ENCODE measurements at places on chromosomes 3 and 15. TPM values are rescaled to one million over a fixed set of nuclear protein-coding genes. Genes with fewer than 3 reads are reported as not detected.

GOLGA6B gene
- not detected for total RNA-seq

DNA sequence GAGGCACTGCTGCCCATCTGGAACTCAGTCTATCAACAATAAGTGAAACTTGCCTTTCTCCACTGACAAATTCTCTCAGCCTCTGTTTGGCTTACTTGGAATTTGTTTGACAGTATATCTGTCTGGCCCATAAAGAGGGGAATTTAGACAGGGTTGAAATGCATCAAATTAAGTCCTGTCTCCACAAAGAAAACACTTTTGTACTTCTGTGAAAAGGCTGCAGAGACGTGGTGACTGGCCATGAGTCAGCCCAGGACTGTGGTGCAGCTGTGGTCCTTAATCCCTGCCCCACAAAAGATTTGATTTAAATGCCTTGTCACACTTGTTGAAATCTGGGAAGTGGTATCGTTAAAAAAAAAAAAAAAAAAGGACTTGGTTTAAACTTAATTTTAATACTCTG, 47.5 kb downstream of the RYR3 start:
- no peak for DNase-seq

FNDC3B gene
- 107 TPM for total RNA-seq

DNA sequence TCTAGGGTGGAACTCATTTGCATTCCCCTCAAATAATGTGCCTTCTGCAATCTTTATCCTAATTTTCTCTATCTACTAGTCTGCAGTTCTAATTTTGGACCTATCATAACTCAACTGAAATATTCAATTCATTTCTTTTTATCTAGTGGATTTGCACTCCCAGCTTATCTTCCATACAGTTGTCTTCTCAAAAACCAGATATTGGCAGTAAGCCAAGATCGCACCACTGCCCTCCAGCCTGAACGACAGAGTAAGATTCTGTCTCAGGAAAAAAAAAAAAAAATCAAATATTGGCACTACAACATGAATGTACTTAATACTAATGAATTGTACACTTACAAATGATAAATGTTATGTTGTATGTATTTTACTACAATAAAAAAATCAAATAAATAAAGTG, 18.0 kb upstream of the CHMP2B start:
- no peak for DNase-seq

- no peak for DNase-seq
Measured at GRCh38 chr3:56930706-56931105, 129.0 kb upstream of the ARHGEF3 start.

DNA sequence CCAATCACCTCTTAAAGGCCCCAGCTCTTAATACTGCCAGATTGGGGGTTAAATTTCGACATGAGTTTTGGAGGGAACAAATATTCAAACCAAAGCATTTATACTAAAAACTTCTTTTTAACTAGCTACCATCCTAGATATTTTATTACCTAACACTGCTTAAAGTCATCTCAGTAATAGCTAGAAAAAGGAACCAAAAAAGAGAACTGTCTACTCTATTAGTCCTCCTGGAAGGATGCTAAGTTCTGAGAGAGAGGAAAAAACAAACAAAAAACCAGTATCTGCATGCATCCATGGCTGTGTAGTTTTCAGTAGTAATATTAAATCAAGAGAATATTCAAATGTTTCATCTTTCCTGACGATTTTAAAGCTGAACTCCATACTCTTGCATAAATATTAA, 5.8 kb downstream of the CPOX start:
- no peak for DNase-seq

GRCh38 chr15:48667701-48668100, 22.2 kb upstream of the FBN1 start:
- no peak for DNase-seq

THRB gene
- 75.5 TPM for total RNA-seq

GRCh38 chr15:39360452-39360851, 220.4 kb upstream of the THBS1 start:
- no peak for DNase-seq
